ENCODE measurements at places on chromosomes 2 and 18. TPM values are rescaled to one million over a fixed set of nuclear protein-coding genes. Genes with fewer than 3 reads are reported as not detected.

DNA sequence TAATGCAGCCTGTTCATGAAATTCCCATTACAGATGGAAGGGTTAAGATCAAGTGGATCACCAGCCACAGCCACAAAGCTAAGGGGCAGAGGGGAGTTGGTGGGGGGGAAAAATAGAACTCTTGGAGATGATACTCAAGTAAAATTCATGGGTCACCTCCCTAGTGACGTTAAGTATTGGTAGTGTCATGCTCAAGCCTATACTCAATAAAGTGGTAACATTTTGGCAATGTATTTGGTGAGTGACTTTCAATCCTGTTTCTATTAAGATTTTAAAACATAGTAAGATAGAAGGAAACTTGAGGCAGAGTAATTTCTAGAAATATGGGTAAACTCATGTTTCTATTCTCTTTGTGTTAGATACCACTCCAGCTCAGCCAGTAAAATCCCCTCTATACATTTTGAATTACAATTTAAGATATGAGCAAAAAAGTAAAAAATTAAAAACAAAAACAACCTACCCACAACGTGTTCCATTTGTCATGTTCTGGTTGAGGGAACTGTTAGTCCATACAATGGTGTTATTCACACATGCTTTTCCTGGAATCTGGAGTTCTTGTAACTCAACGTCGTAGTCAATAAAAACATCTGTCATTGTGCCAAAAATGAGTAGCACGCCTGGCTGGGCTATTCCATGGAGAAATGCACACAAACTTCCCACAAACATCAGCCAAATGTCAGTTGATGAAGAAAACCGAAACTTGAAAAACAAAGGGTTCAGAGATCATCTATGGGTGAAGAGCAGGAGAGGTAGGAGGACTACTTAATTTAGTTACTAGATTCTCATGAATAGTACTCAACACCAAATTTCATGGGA lies 18.1 kb downstream of the ABCB11 start:
- ATAC-seq: peak; percentile 44

- peak; percentile 61 for ATAC-seq
Observed at GRCh38 chr2:152241948-152242729, 66.6 kb upstream of the STAM2 start.

Gene UNC50
- total RNA-seq: 44.5 TPM

- ATAC-seq: no peak
Observed at GRCh38 chr2:54964271-54964670, 86.0 kb downstream of the RTN4 start.

DNA sequence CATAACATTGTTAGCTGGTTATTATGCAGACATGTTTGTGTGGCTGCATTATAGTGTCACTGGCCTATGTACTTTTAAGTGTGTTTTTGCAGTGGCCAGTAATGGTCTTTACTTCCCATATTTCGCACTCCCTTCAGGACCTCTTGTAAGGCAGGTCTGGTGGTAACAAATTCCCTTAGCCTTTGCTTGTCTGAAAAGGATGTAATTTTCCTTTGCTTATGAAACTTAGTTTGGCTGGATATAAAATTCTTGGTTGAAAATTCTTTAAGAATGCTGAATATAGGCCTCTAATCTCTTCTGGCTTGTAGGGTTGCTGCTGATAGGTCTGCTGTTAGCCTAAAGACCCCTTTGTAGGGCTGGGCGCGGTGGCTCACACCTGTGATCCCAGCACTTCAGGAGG lies 34.7 kb downstream of the ZC3H8 start:
- no peak for ATAC-seq
